Fibroblast of lung (primary cell): ENCODE measurements at places on chromosomes 3 and 15. TPM values are rescaled to one million over a fixed set of nuclear protein-coding genes. Genes with fewer than 3 reads are reported as not detected.

DNA sequence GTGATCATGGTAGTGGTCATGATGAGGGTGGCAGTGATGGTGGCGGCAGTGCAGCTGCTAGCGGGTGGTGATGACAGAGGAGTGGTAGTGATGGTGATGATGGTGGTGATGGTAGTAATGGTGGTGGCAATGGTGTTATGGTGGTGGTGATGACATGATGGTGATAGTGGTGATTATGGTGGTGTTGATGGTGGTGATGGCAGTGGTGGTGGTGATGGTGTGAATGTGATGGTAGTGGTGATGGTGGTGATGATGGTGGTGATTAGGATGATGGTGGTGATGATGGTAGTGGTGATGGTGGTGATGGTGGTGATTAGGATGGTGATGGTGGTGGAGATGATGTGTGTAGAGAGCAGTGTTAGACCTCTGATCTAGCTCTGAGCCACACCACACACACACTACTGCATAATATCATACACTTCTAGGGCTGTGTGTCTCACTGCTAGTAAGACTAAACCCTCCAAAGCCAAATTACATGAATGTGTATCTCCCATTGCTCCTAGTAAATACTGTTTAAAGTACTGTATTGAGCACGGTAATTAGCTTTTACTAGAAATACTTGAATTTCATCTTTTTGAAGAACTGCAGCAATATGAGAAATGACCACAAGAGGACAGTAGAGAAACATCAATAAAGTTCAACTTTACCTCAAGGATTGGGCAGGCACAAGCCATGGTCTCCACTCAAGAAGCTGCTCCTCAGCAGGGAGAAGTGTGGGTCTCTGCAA, 28.8 kb downstream of the TMED3 start:
- DNase-seq = peak; percentile 64

DNA sequence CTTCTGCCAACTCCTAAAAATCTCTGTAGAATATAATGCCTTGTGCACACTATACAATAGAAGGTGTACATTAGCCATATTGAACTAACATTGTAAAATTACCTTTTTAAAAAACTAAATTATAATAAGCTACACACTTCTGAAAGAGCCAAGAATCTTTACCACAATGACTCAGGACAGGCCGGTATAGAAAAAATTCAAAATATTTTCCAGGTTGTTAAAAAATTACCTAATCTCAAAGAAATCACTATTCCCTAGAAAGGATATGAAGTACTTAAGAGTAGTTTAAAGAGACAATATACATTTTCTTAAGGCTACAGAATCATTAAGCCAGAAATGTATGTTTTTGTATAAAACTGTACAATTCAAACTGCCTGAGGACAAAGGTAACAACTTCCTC, 48.5 kb downstream of the TJP1 start:
- no peak for DNase-seq

GRCh38 chr3:139317215-139317614, 26.6 kb upstream of the MRPS22 start:
- no peak for DNase-seq

Gene CHDH
- polyA plus RNA-seq = 0.15 and 0.23 TPM in 2 replicates

Gene GALNT15
- 3.1 and 10.7 TPM in 2 replicates for polyA plus RNA-seq
